ENCODE measurements at places on chromosomes 2 and 18. TPM values are rescaled to one million over a fixed set of nuclear protein-coding genes. Genes with fewer than 3 reads are reported as not detected.

FAM237A gene
- polyA plus RNA-seq: not detected

HJURP gene
- polyA plus RNA-seq: 22.0 TPM

GALNT3 gene
- polyA plus RNA-seq: 16.7 TPM

KLHL41 gene
- polyA plus RNA-seq: 0.88 TPM

KCNS3 gene
- polyA plus RNA-seq: 6.6 TPM

DUSP19 gene
- 7.3 TPM for polyA plus RNA-seq

VWC2L gene
- 0.10 TPM for polyA plus RNA-seq

ANO7 gene
- 2.4 TPM for polyA plus RNA-seq

- no peak for DNase-seq
Observed at GRCh38 chr2:53672881-53673522, 94.6 kb upstream of the CHAC2 start.

DNA sequence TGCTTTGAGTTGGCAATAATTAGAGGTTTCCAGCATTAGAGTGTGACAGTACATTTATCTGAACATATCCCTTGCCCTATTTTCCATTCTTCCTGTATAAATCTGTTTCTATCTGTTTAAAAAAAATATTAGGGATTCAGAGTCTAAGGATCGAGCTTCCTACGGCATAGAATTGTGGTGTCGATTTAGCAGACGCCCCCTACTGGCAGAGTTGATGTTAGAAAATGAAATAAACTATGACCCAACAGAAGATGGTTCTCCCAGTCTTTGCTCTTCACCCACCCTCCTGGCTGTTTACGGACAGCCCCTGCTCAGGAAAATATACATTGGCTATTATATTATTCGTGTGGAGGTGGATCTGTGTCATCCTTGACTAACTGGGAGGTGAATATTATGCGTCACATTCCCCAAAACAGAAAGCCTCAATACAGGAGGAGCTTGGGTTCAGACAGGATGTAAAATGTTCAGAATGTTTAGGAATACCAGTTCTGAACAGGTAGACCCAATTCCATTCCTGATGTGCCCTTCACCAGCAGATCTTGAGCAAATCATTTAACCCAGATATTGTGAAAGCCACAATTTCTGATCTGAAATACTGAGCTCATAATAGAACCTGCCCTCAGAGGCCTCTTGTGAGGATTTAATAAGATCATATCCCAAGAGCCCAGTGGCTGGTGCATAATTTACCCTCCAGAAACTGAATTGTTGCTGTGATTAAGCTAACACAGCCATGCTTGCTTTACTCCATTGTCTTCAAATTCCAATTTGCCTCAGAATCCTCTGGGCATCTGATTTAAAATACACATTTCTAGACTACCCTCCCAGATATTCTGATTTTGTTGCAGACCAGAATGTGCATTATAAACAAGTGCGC is 10.8 kb upstream of the ERMN start:
- DNase-seq: no peak

DNA sequence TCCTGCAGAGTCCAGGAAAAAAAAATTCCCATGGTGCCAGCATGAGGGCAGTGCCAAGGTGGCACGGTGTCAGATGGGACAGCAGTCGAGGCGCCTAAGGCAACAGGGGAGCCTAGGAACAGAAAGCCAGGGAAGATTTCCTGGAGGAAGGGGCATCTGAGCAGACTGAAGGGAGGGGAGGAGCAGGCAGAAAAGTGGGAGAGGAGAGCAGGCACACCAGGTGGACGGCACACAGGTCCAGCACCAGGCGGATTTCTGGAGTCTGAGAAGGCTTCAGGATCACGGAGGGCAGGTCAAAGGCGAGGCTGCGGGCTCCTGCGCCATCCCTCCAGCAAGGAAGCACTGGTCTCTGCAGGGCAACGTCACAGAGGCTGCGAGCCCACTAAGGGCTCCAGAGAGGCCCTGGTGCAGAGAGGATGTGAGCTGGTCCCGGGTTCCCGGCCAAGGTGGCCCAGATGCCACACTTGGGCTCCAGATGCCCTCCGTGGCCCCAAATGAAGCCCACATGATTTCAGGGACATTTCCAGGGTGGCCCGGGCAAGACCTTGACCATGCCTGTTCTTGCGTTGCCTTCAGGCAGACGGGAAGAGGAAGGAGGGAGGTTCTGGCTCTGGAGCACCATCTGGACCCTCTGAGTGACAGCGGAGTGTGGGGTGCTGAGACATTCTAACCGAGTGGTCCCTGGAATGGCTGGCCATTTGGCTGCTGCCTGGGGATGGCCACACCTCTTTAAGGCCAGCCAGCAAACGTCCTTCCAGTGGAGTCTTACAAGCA is 4.1 kb downstream of the HS6ST1 start:
- no peak for DNase-seq

DNA sequence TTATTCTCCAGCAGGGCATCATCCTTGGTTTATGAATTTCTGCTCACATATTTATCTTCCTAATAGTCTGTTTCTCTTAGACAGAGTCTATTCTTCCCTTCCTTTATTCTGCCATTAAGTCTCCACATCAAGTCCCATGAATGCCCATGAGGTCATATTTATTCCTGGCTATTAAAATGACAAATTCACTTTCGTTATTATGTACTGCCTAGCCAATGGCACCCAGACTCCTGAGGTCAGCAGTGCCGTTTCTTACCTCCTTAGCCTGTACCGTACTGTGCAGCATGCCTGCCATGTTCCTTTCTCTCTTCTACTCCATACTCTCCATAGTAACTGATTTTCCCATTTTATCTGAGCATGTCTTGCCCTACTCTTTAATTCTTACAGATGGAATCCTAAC is 82.3 kb upstream of the SPTBN1 start:
- DNase-seq: no peak

DNA sequence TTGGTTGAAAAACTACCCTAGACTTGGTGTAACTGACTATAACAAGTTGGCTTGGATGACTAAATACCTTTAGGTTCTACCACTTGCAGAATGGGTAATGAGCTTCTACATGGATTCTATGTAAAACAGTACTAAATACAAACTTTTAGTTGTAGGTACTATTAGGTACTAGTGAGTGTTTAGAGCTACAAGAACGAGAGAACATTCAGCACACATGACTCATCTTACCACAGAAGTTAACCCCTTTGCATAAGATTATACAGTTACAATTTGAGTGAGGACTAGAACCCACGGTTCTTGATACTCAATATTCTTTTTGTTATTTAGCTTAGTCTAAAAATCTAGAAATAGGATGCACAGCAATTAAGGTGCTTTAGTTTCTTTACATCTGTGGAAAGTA is 101.7 kb upstream of the TFCP2L1 start:
- no peak for DNase-seq

DNA sequence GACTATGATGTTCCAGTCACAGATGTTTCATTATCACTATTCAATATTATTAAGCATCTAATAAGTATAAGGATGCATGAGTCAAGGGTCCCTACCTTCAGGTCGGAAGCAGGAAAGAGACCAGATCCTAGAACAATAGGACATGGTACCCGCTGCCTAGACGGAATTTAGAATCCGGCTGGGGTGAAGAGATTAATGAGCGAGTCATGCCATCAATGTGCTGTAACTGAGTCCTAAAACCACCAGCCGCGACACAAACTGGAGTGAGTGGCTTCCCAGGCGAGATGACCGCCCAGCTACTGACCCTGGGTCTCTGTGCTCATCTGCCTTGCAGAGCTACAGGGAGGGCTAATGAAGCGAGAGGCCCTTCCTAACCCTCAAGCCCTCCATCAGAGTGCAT is 73.6 kb downstream of the DNMT3A start:
- DNase-seq: no peak

- DNase-seq: no peak
Observed at GRCh38 chr2:101241158-101241557, 11.5 kb upstream of the CNOT11 start.

DNA sequence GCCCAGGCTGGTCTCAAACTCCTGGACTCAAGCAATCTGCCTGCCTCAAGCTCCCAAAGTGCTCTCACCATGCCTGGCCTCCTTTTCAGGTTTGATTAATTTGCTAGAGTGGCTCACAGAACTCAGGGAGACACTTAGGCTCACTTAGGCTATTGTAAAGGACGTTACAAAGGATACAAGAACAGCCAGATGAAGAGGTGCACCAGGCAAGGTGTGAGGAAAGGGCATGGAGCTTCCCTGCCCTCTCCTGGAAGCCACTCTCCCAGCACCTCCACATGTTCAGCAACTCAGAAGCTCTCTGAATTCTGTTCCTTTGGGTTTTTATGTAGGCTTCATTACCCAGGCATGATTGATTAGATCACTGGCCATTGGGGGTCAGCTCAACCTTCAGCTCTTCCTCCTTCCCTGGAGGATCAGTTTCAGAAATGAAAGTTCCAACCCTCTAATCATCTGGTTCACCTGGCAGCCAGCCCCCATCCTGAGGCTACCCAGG is 78.7 kb upstream of the RGPD5 start:
- DNase-seq: no peak

GRCh38 chr2:164803776-164804466 is 37.7 kb downstream of the COBLL1 start:
- DNase-seq: no peak

DNA sequence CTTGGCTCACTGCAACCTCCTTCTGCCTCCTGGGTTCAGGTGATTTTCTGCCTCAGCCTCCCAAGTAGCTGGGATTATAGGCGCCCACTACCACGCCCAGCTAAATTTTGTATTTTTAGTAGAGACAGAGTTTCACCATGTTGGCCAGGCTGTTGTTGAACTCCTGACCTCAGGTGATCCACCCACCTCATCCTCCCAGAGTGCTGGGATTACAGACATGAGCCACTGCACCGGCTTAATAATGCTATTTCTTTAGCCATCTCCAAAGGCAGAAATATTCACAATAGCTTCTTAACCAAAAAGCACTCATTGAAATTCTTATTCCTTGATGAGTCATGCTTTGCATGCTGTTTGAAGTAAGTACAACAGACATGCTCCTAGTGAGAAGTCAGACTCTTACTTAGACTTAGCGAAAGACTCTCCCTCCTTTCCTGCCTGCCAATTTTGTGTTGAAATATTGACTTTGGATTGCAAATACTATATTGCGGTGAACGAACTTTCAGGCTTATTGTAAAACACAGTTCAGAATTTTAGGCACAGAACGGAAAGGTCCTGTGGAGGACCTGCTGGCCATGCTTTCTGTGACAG is 4.4 kb downstream of the ACTR3 start:
- DNase-seq: no peak

DNA sequence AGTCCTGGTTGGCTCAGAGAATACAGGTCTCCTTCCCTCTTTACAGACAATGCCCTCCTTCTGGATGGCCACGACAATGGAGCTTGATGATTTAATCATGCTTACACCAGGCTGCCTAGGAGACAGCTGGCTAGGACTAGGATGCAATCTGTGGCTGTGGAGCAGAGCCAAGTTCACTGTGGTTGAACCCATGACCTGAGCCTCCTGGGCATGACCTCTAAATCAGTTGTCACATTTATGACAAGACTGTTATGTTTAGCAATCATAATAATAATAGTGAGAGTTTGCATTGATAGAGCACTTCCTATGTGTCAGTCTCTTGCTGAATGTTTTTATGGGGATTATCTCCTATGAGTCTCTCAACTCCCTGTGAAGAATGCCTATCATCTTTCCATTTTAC is 244.1 kb downstream of the ICOS start:
- DNase-seq: no peak

DNA sequence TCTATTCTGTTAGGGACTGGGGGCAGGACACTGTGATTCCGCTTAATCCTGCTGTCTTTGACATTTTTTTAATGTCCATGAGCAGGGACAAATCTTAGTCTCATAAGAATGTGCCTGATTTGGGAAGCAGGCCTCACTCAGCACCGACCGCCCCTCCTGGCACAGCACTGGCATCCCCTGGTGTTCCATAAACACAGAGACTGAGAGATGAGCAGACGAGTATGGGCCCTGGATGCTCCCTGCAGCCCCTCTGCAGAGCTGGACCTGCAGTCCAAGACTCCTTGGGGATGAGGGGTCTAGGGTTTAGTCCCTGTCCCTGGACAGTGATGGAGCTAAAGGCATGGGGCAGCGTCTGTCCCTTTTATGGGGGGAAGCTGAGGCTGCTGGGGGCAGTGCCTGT is 81.6 kb downstream of the NDUFA10 start:
- no peak for DNase-seq

- DNase-seq: no peak
Observed at GRCh38 chr18:49020621-49021021, 69.9 kb upstream of the SMAD7 start.

- no peak for DNase-seq
Observed at GRCh38 chr2:230809677-230810251, 55.0 kb upstream of the ITM2C start.

- DNase-seq: no peak
Observed at GRCh38 chr2:69375494-69376353, 11.3 kb downstream of the GFPT1 start.

DNA sequence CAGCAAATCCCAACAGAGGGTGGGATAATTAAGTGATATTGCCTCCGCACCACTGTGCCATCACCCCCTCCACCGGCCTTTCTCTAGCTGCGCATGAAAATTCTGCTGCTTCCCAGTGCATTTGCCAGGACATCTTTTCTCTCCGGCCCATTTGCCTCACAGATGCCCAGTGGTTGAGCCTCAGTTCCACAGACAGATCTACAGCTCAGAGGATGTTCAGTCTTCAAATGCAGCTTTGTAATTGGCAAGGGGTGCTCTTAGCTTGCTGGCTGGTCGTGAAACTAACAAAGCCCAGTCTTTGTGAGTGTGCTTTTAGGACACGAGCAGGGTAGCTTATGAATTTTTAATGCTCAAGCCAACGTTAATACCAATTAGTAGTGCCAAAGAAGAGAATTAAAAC is 253.3 kb upstream of the REV1 start:
- no peak for DNase-seq

GRCh38 chr2:56587456-56587855 is 403.7 kb downstream of the CCDC85A start:
- DNase-seq: no peak

DNA sequence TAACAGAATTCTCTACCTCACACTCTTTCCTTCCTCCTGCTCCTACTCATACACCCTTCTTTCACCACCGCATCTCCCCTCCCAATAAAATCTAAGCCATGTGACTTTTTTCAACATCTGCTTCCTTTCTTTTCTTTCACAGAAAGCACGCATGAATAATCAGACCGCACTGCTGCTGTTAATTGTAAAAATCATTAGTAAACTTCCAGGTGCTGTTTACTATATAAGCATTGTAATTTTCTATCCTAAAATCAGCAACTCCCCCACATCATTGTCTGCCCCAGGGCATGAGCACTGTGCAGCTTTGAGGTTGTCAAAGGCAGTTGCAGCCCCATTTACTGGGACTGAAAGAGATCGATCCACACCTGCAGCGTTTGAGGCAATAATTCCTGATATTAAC is 782.6 kb upstream of the ID2 start:
- DNase-seq: no peak

GRCh38 chr2:104857262-104858005 is 3.5 kb downstream of the POU3F3 start:
- no peak for DNase-seq

GRCh38 chr2:191935247-191935646 is 88.4 kb upstream of the CAVIN2 start:
- no peak for DNase-seq

DNA sequence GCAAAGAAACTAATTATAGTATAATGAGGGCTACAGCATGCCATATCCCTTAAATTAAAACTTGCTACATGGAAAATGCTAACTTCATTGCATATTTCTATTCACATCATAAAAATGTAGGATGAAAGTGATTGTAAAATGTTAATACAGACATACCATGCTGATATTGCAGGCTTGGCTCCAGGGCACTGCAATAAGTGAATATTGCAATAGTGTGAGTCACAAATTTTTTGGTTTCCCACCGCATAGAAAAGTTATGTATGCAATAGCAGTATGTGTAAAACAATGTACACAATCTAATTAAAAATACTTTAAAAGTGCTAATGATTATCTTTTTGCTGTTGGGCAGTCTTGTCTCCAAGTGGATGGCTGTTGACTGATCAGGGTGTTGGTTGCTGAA is 162.1 kb downstream of the CD8B2 start:
- DNase-seq: no peak
